Kasumi-1 (cell line): ENCODE measurements at places on chromosomes 11 and 22.

GRCh38 chr11:8070417-8071115 lies 10.4 kb upstream of the TUB start:
- peak; percentile 46 for DNase-seq

GRCh38 chr11:93849751-93850593 lies 446 bp downstream of the VSTM5 start:
- no peak for DNase-seq

DNA sequence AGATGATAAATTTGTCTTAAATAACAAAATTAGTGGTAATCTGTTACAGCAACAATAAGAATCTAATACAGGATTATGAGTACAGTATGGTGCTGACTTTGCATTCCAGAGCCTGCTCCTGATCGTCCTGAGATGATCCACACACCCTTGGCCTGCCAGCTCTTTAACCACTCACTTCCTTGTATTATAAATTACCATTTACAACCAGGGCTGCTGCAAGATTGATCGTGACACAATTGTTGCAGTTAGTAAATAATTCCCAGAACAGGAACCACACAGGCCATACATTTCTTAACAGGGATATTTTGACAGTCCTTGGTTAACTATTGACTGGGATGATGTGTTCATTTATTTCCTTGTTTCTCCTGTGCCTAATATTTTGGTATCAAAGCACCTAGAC lies 3.8 kb upstream of the CBLIF start:
- DNase-seq: no peak

DNA sequence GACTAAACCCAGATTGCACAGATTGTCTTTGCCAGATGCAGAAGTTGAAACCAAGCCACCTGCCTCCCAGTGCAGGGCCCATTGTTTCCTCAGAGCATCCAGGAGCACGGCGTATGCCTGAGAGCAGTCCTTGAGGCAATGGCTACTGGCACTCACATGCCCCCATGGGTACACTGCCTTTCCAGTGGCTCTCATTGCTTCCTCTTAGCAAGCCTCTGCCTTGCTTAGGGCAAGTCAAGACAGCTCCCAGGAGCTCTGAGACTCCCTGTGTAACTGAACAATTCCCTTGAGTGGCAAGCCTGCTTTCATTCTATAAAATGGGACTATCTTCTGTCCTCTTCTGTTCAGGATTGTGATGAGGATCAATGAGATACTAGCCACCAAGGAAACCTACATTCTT lies 4.1 kb downstream of the SYTL2 start:
- no peak for DNase-seq

- DNase-seq: peak; percentile 58
Measured at GRCh38 chr11:121589946-121590537, 137.3 kb upstream of the SORL1-AS1 start.

DNA sequence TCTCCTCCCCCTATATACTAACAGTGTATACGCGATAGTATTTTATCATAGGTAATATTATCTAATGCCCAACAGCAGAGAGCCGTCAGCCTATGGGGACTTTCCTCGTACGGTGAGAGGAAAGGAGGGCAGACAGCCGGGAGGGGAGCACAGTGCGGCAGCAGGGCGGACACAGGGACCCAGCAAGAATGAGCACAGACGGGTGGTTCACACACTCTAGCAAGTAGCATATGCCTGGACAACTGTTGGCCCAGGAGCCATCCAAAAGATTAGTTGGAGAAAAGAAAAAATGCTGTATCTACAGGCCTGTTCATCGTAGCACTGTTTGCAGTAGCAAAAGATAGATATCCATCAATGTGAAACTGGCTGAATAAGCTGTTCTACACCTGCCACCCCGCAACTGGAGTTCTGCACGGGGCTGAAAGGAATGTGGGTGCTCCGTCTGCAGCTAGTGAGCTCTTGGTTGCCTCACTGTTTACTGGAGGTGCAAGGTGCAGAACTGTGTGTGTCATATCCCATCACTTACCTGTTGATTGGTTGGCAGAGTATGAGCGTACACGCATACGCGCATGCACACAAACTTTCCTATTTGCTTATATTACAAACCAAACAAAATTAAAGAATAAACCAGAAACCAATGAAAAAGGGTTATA lies 324.3 kb downstream of the TBC1D22A start:
- DNase-seq: no peak
